ENCODE measurements at places on chromosomes 12 and 14.

GRCh38 chr14:20846560-20846959, 43.9 kb upstream of the RNASE1 start:
- no peak for DNase-seq

DNA sequence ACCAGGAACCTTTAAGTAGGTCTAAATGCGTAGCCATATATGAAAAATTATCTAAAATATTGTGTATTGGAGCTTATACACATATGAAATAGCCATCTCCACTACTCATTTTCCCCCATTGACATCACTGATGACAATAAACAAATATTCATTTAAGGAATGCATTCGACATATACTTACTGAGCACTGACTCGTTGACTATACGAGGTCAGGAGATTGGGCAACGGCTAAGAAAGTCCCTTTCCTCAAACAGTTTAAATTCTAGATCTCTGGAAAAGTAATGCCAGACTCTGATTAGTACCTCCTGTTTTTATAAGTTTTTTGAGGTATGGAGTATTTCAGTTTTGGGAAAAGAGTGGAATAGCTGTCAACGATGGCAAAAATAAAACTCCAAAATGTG, 139.4 kb upstream of the DIO2 start:
- no peak for DNase-seq

GRCh38 chr14:103071544-103072251, 12.3 kb upstream of the LBHD2 start:
- DNase-seq, result no peak

- DNase-seq, result no peak
These were observed 991.2 kb downstream of the VRK1 start for GRCh38 chr14:97788364-97788763.

DNA sequence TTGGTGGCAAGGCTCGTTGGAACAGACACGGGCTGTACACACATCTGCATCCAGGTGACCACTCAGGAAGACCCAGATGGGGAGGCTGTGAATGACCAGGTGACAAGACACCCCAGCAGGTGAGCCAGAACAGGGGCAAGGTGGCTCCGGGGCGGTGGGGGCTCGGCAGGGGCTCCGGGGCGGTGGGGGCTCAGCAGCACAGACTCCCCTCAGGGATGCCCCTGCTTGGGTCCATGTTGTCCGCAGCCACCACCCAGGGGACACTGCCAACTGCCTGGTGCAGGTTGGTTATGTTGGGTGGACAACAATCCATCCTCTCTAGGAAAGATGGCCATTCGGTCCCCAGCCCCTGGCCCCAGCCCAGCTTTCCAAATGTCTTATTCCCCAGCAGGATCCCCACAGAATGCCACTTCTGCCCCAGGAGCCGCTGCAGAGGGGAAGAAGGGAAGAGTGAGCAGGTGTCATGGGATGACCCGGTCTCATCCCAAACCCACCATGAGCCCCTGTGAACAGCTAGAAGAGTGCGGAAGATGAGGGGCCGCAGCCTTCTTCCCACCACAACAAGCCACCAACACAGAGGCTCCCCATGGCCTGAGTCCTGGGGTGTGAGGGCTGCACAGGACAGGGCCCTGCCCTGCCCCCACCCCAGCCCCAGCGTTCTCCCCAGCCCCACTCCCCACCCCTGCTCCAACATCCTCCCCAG, 31.4 kb upstream of the C14orf180 start:
- DNase-seq, result no peak

DNA sequence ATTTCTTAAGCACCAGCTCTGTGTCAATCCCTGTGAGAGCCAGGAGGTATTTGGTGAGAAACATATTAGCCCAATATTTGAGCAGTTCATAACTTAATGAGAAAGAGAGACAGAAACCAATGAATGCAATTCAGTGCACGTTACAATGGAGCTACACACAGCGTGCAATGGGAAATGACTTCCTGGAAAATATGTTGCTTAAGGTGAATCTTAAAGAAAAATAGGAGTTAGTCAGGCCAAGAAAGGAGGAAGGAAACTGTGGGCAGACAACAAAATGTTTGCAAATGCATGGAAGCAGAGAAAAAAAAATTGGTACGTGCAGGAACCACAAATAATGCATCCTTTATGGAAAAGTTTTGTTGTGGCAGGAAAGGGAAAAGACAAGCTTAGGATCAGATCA, 481.7 kb downstream of the BCAT1 start:
- no peak for DNase-seq

DNA sequence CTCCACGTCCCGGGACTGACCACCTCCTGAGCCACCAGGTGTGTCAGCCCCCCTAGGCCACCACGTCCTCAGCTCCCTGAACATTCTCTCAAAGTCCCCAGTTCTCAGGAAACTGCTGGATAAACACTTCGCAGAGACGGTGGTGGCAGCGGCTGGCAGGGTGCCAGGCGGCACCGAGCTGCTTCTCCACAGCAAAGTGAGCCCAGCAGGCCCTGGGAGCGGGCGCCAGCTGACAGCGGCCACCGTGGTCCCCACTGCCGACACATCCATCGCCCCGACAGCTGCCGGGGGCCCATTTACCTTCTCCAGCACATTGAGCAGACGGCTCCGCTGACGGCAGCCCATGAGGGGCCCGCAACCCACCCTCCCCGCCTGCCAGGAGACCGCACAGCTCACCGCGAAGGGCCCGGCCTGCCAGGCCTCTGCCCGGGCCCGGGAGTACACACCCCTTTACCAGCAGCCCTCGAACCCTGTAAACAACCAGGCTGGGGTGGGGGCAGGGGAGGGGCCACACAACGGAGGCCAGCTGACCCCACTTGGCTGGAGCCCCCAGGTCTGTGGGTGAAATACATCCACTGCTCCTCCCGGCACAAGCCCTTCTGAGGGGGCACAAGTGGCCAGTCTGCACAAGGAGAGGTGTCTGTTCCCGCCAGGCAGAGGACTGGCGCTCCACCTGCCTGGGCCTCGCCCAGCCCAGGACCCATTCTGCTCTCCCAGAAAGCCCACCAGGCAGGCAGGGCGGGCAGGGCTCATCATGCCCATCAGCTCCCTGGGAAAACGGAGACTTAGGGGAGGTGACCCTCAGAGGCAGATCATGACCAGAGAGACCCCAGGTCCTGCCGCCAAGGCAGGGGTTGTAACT, 10.5 kb downstream of the AKT1 start:
- no peak for DNase-seq

GRCh38 chr12:119302451-119303080, 32.0 kb upstream of the CCDC60 start:
- no peak for DNase-seq

DNA sequence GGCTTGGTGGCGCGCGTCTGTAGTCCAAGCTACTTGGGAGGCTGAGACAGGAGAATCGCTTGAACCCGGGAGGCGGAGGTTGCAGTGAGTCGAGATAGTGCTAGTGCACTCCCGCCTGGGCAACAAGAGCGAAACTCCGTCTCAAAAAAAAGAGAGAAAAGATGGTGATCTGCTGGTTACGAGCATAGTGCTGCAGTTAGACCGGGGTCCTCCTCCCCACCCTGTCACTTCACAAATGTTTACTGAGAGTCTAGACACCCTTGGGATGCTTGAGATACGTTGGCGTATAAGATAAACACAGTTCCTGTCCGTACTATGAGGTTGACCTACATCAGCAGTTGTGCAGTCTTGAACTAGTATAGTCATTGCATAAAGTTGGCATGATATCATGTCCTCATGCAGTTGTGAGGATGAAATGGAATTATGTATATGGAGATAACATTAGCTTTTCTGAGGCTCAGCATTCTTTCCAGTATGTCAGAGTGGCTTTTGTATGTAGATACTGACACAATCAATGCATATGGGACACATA, 787 bp downstream of the ACAD10 start:
- DNase-seq, result no peak

DNA sequence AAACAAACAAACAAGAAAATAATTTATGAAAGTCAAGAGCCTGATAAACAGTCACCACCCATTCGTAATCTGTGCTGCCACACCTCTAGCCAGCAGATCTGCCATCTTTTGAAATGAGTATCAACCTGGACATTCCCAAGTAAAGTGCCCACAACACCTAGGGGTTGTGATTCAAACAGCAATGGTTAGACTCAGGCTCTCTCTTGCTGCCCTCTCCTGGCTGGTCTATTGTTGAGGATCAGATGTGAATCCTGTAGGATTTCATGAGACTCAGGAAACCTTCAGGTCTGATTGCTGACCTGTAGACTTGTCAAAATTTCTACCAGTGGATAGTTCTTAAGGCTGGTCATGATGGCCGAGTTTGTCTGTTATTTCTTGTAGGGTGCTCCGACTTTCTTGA, 26.8 kb downstream of the DGLUCY start:
- DNase-seq, result no peak

GRCh38 chr14:52269100-52269499, 1.6 kb downstream of the PTGDR start:
- DNase-seq, result no peak

- DNase-seq, result no peak
These were observed 277.6 kb downstream of the DPF3 start for GRCh38 chr14:72616294-72616693.

- no peak for DNase-seq
These were observed 4.7 kb downstream of the ANHX start for GRCh38 chr12:133231001-133231400.
